Activated T-cell treated with anti-CD3 and anti-CD28 coated beads for 1 hour (primary cell): ENCODE measurements at places on chromosomes 11 and 22.

GRCh38 chr11:97964332-97965004, 1056.3 kb upstream of the CNTN5 start:
- DNase-seq = no peak

DNA sequence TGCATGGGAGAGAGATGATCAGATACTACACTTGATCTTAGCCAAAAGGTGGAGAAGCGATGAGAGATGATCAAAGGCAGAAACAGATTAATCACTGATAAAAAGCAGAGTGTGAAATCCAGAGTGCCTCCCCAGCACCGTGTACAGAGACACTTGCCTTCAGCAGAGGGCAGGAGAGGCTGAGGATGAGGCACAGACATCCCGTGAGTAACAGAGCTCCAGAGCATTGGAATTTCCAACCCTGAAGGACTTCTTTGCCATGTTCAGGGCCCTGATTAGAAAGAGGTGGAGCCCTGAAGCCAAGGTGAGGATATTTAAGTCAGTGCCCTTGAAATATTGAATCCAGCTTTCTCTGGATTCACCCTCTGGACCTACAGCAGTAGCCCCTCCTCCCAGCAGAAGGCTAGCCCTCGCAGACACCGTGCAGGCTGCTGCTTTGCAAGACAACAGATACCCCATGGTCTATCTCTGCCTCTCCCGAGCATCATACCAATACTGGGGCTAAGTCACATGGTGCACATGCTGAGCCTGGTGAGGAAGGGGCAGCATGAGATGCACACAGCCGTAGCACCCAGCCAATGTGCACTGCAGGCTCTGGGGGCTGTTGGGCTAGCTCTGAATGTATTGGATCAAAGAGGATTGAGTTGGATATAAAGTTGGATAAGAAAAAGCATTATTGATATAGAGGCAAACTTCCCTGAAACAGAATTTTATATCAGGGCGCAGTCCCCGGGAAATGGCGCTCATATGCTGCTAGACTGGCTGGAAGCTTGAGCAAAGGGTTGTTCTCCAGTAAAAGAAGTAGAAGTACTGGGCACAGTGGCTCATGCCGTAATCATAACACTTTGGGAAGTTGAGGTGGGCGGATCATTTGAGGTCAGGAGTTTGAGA, 200.3 kb upstream of the B3GAT1 start:
- no peak for DNase-seq

- DNase-seq = no peak
Observed at GRCh38 chr11:1878137-1879031, 13.3 kb downstream of the PRR33 start.

DNA sequence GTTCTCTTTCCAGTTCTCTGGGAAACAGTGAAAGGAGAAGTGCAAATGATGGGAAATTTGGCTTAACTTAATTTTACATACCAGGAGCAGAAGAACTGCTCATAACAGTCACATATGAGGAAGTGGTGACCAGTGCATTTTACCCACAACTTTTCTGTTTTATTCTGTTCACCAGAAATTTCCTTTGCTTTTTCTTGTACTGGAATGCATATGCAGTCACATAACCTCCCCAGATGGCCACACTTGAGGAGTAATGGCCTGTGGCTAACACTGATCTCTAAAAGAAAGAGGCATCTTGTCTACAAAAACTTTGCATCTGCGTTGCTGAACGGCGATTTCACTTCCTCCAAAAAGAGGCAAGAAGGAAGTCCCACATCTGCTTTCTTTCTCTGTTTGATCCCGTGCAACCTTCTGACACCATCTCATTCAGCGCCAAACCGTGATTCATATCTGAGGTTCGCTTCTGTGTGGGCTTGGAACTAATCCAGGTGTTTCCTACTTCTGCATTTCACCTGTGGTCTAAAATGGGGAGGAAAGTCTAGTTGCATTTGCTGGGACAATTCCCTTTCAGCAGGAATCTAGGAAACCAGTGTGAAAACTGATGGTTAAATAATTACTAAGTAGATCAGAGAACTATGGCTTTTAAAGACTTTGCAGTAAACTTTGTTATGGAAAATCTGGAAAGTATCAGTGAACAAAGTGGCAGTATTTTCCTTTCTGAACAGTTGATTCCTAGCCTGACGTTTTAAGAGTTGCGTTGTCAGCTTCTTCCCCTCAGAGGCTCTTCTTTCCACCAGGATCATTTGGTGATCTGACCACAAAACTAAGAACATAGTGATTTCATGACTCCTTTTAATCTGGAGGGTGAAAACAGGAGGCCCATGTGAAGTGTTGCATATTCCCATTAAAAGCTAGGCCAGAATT, 4.2 kb upstream of the MPEG1 start:
- no peak for DNase-seq

GRCh38 chr11:75132080-75132479, 18.8 kb upstream of the SLCO2B1 start:
- DNase-seq = no peak

- no peak for DNase-seq
Observed at GRCh38 chr11:33110083-33110482, 51.2 kb downstream of the CSTF3 start.
